ENCODE measurements at places on chromosomes 5 and 9. TPM values are rescaled to one million over a fixed set of nuclear protein-coding genes. Genes with fewer than 3 reads are reported as not detected.
A peak's percentile ranks its signal among the peaks of the same experiment; 100 is the strongest.

DNA sequence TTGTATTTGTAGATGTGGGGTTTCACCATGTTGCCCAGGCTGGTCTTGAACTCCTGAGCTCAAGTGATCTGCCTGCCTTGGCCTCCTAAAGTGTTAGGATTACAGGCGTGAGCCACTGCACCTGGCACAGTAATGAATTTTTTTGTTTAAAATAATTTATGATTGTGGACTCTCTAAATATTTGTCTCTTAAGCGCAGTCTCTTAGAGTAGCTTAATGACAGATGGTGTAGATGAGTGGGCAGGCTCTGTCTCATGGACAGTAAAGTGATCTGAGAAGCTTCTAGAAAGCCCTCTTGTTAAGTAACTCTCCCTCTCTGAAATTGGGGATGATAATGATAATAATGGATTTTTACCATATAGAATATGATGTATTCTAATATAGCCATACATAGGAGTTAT is 47.5 kb upstream of the KIAA1958 start:
- DNase-seq: no peak

- no peak for DNase-seq
Observed at GRCh38 chr9:108142504-108143201, 653.1 kb upstream of the KLF4 start.

Gene UBAC1
- polyA plus RNA-seq: 27.7 TPM

Gene PPP2R2B
- polyA plus RNA-seq: 13.0 TPM

GRCh38 chr5:133485468-133485867 is 126.9 kb downstream of the FSTL4 start:
- DNase-seq: no peak

Gene PCA3
- not detected for polyA plus RNA-seq

Gene SHC3
- not detected for polyA plus RNA-seq

GRCh38 chr9:109289931-109290330 is 30.9 kb downstream of the EPB41L4B start:
- DNase-seq: no peak

Gene DOCK2
- polyA plus RNA-seq: 45.8 TPM

DNA sequence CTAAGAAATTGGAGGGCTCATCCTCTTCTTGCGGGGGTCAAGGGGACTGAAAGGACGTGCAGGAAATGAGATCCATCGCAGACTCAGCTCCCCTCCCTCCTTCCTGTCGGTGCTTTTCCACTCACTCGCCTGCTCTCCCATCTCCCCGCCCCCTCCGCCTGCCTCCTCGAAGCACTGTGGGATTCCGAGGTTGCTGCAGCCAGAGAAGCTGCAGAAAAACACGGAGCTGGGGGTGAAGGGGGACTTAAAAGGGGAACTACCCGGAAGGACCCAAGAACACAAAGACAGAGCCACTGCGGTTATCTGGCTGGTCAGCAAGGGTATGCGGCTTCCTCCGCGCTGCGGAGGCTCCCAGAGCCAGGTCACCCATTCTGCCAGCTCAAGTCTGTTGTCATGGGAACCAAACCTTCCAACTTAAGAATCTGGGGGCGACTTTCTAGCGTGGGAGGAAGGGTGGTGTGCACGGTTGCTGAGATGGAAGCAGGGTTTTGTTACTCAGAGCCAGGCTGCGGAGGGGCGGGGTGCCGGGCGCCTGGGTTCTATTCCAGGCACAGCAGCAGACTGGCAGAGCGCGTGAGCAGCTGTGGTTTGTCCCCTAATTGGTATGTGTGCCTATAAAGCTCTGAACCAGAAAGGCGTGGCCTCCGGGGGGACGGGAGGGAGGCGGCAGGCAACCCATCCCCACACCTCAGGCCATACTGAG is 24.9 kb downstream of the PCDHGC5 start:
- DNase-seq: peak; percentile 64

DNA sequence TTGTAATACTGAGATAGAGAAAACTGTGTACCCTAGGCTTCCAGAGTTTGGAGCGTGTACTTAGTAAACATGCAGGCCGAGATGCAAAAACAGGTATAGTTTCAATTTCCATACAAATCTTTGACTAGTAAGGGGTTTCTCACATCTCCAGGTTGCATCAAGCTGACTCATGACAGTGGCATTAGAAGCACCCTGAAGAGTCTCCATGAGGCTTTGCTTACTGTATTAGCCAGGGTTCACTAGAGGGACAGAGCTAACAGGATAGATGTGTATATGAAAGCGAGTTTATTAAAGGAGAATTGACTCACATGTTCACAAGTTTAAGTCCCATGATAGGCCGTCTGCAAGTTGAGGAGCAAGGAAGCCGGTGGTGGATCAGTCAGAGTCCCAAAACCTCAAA is 275.3 kb upstream of the CDH6 start:
- DNase-seq: no peak

Gene PCDHGB1
- not detected for polyA plus RNA-seq

- DNase-seq: no peak
Observed at GRCh38 chr5:2206293-2207108, 323.8 kb upstream of the IRX4 start.

Gene IFNB1
- polyA plus RNA-seq: 0.40 TPM

- no peak for DNase-seq
Observed at GRCh38 chr5:152514827-152515397, 109.8 kb upstream of the NMUR2 start.

Gene KLF4
- not detected for polyA plus RNA-seq

Gene RNF183
- polyA plus RNA-seq: not detected

Gene DRD1
- polyA plus RNA-seq: not detected

GRCh38 chr5:150464554-150465012 is 15.0 kb upstream of the RPS14 start:
- DNase-seq: no peak

DNA sequence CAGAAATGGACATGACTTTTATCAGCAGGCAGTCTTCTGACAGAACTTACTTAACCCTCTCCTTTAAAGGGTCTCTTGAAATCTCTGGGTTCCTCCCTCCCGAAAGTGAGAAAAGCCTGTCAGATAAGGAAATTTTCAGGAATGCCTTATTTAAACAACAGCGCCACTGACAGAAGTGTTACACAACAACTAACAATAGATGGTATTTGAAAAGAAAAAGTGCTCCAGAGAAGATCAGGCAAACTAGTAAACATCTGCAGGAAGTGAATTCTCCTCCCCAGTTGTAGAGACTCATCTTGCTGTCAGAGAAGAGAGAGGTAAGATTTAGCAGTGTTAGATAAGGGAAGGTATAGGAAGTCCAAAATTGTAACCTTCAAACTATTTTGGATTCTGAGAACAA is 107.2 kb upstream of the NFIL3 start:
- no peak for DNase-seq

GRCh38 chr9:107593224-107593870 is 103.8 kb upstream of the KLF4 start:
- DNase-seq: no peak

- no peak for DNase-seq
Observed at GRCh38 chr9:79120941-79121340, 450.8 kb upstream of the TLE4 start.

Gene SPATA31A3
- polyA plus RNA-seq: not detected

Gene KIF4B
- not detected for polyA plus RNA-seq

Gene RACK1
- polyA plus RNA-seq: 2,065 TPM

DNA sequence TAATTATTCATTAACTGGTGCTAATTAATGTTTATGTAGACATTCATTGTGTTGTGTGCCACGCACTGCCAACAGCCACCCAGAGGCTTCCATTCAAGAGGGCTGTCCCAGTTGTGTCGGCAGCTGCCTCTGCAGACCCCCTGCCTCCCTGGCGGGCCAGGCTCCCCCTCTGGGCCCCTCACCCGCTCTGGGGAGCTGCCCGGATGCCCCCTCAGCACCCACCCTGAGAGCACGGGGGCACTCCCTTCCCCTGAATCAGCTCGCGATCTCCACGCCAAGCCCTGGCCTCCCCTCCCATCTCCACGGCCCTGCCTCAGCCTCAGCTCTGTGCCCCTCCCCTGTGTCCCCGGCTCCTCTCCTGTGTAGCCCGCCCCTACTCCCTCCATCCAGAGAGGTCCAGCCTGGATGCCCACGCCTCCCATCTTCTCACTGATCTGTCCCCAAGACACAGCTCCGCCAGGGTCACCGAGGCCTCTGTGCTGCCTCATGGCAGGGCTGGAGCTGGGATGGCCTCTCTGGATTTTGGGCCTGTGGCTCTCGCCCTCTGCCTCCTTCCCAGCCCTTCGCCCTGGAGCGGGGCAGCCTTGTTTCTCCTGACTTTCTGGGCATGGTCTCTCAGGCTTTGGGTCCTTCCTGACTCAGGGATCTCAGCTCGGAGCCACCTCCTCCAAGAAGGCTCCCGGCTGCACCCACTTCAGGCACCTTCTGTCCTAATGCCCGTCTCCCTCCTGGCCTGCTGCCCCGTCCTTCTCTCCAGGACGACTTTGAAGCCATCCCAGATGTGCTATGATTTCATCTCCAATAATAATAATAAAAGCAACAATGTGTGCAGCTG is 16.0 kb upstream of the SLC9A3 start:
- DNase-seq: no peak

DNA sequence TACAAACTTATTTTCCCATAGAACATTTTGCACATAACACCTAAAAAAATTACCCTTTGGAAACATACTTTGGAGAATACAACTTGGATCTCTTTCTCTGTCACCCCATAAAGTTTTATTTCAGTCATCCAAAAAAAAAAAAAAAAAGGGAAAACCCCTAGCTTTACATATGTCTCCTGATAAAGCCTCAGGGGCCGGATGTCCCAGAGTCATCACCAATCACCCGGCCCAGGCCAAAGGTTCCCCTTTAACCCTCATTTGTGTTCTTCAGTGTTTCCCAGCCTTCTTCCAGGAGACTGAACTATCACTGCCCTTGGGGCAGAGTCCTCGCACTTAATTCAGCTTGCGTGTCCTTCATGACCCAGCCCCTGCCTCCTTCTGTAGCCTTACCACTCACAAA is 28.8 kb downstream of the ANXA6 start:
- DNase-seq: no peak

- no peak for DNase-seq
Observed at GRCh38 chr5:155978850-155979249, 348.1 kb upstream of the SGCD start.

- DNase-seq: no peak
Observed at GRCh38 chr5:172335721-172336120, 52.2 kb upstream of the UBTD2 start.

Gene TAS2R1
- 0.14 TPM for polyA plus RNA-seq

GRCh38 chr9:19720377-19720776 is 68.5 kb downstream of the SLC24A2 start:
- DNase-seq: no peak

Gene ABCA2
- polyA plus RNA-seq: 10.8 TPM

Gene AJM1
- not detected for polyA plus RNA-seq

DNA sequence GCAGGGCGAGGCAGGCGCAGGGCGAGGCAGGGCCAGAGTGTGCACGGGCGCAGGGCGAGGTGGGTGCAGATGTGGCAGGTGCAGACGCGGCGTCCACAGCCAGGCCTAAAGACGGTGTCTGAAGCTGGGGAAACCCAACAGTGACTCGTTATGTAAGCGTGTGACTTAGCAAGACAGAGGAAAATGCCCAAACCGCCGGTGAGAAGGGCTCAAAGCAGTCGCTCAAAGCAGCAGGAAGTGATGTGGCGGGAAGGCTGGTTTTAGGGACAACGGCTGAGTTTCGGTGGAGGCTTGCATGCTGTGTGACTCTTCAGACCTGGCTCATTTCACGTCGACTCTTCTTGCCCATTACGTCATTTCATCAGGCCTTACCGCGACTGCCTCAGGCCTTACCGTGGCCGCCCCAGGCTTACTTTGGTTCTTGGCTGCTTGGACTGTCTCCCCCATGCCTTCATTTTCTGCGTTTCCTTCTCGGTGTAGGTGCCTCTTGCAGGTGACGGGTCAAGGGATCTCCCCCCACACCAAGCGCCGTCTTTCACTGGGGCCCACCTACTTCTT is 50.5 kb upstream of the EXOC3 start:
- DNase-seq: peak; percentile 55

Gene CRB2
- polyA plus RNA-seq: not detected

GRCh38 chr9:37449862-37450632 is 15.2 kb downstream of the ZBTB5 start:
- DNase-seq: no peak
